Immature natural killer cell (primary cell): ENCODE measurements at places on chromosomes 7 and 10. TPM values are rescaled to one million over a fixed set of nuclear protein-coding genes. Genes with fewer than 3 reads are reported as not detected.

Gene NXPH1
- not detected for polyA plus RNA-seq

Gene POU6F2
- not detected for polyA plus RNA-seq

Gene HGF
- polyA plus RNA-seq = not detected

Gene ANXA8L1
- polyA plus RNA-seq = not detected

Gene CLDN4
- polyA plus RNA-seq = not detected

Gene HOXA9
- 3.1 TPM for polyA plus RNA-seq

Gene GHRHR
- not detected for polyA plus RNA-seq

Gene SCART1
- polyA plus RNA-seq = not detected

Gene LAMB1
- polyA plus RNA-seq = not detected

Gene SLC26A3
- polyA plus RNA-seq = not detected

Gene RHOBTB1
- polyA plus RNA-seq = not detected

Gene MET
- polyA plus RNA-seq = not detected

Gene ST8SIA6
- 2.1 TPM for polyA plus RNA-seq

Gene GRB10
- not detected for polyA plus RNA-seq

Gene CYP2C19
- polyA plus RNA-seq = not detected

Gene AKR1C3
- 534 TPM for polyA plus RNA-seq

Gene SEC23IP
- polyA plus RNA-seq = 41.2 TPM

Gene FOXI2
- not detected for polyA plus RNA-seq

Gene PTPRN2
- polyA plus RNA-seq = 2.2 TPM

Gene ABCB1
- polyA plus RNA-seq = 55.5 TPM

Gene SRGN
- polyA plus RNA-seq = 1,240 TPM

Gene NODAL
- not detected for polyA plus RNA-seq

Gene STEAP2
- polyA plus RNA-seq = not detected

Gene SRI
- polyA plus RNA-seq = 331 TPM

Gene GPR15LG
- polyA plus RNA-seq = not detected

Gene AOC1
- polyA plus RNA-seq = not detected

Gene C10orf67
- not detected for polyA plus RNA-seq

Gene SOSTDC1
- polyA plus RNA-seq = not detected

Gene EMX2
- not detected for polyA plus RNA-seq

Gene SLC26A5
- not detected for polyA plus RNA-seq

Gene NKX1-2
- not detected for polyA plus RNA-seq

Gene EVX1
- polyA plus RNA-seq = not detected

Gene SLC26A4
- not detected for polyA plus RNA-seq

Gene AKR1E2
- polyA plus RNA-seq = not detected

Gene PDZD7
- not detected for polyA plus RNA-seq

Gene GATA3
- 27.2 TPM for polyA plus RNA-seq
